ENCODE measurements at places on chromosomes 2 and 18.

DNA sequence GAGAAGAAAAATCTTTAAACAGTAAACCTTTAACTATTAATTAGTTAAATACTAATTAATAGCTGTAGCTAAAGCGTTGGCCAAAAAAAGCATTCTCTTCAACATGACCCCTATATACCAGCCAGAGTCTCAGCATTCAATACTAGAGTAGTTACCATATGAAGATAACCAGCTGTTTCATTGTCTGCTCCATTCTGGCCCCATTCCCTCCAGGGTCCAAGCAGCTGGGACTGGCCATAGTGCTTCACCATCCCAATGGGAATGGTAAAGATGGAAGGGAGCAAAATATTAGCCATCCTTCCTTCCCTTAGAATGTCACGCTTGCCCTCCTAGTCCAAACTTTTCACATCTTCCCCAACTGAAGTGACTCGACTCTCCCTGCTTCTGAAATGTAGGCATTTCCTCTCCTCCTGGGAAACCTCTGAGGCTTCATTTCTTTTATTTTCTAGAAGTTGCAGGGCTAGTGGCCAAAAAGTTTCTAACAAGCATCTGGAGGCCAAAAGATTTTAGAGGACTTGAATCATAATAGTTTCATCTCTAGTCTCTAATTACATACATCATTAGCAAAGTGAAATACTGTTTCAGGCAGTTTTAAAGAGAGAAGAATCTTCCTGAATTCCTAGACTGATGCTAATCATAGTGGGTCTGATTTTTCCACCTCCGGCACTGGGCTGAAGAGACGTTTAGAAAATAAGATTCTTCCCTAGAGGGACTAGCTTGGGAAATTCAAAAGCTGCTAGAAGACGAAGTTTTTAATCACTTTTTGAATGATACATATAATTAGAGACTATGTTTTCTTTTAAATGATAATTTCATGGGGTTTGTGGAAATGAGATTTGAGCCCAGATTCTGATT lies 52.7 kb downstream of the CCDC68 start:
- DNase-seq: no peak
- H3K4me3 ChIP-seq: no peak overlapping the region
- no peaks in the 10 kb centered on the region for H3K27me3 ChIP-seq
- H3K36me3 ChIP-seq: no peaks in the 10 kb centered on the region
- no peaks in the 10 kb centered on the region for H3K4me1 ChIP-seq
- no peak overlapping the region for H3K27ac ChIP-seq

GRCh38 chr2:122704109-122704563 lies 948.7 kb downstream of the TSN start:
- H3K27me3 ChIP-seq: no peaks in the 10 kb centered on the region
- H3K4me1 ChIP-seq: no peaks in the 10 kb centered on the region
- H3K36me3 ChIP-seq: no peaks in the 10 kb centered on the region
- no peak overlapping the region for H3K27ac ChIP-seq

- H3K4me1 ChIP-seq: no peaks in the 10 kb centered on the region
- H3K4me3 ChIP-seq: peak overlapping the region; percentile 62
- DNase-seq: peak; percentile 79
- H3K27me3 ChIP-seq: no peaks in the 10 kb centered on the region
Observed at GRCh38 chr2:60551240-60552077, 2.0 kb downstream of the BCL11A start.

DNA sequence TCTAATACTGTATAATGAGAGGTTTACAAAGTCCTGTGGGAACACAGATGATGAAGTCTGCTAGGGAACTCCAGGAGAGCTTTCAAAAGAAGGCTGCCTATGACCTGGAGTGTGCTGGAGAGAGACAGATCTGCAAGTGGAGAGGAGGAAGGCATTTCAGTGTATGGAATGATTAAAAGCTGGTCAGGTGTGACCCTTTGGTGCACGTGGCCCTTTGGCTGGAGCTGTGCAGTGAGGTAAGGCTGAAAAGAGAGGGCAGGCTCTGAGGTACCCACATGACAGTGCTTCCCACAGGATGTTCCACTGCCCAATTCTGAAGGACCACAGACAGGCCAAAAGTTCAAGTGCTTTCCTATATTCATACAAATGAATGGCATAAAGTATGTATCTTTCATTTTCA lies 157.1 kb downstream of the DYM start:
- no peak overlapping the region for H3K4me3 ChIP-seq
- DNase-seq: no peak
- H3K27ac ChIP-seq: no peak overlapping the region
- H3K36me3 ChIP-seq: no peaks in the 10 kb centered on the region
- no peaks in the 10 kb centered on the region for H3K27me3 ChIP-seq

GRCh38 chr2:108364676-108365297 lies 13.0 kb upstream of the SULT1C4 start:
- H3K36me3 ChIP-seq: no peaks in the 10 kb centered on the region
- H3K27ac ChIP-seq: no peak overlapping the region
- no peaks in the 10 kb centered on the region for H3K27me3 ChIP-seq
- no peaks in the 10 kb centered on the region for H3K4me1 ChIP-seq
- DNase-seq: no peak

- no peak overlapping the region for H3K4me3 ChIP-seq
- H3K36me3 ChIP-seq: no peaks in the 10 kb centered on the region
- no peaks in the 10 kb centered on the region for H3K27me3 ChIP-seq
- no peak for DNase-seq
Observed at GRCh38 chr2:5040571-5040970, 651.6 kb upstream of the SOX11 start.

GRCh38 chr2:65491381-65491905 lies 59.0 kb upstream of the SPRED2 start:
- H3K27ac ChIP-seq: no peak overlapping the region
- H3K27me3 ChIP-seq: no peaks in the 10 kb centered on the region

DNA sequence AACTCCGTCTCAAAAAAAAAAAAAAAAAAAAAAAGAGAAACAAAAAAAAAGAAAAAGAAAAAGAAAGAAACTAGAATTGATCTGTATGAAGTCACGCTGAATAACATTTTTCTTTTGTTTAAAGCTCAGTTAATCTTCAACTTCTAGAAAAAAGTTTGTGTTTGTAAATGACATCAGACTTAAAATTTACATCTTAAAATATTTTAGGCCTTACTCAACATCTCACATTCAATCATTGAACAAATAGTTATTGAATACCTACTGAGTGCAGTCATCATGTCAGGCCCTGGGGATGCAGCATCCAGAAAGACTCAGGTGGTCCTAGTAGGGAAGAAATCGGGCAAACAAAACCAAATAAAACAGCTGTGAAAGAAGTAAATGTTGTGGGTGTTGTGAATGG lies 292.3 kb upstream of the FANCL start:
- H3K4me1 ChIP-seq: peaks cover 2% of the 10 kb centered on the region
- H3K36me3 ChIP-seq: no peaks in the 10 kb centered on the region
- H3K4me3 ChIP-seq: no peak overlapping the region
- H3K27ac ChIP-seq: no peak overlapping the region
- no peaks in the 10 kb centered on the region for H3K27me3 ChIP-seq

- no peak overlapping the region for H3K4me3 ChIP-seq
- peak; percentile 70 for DNase-seq
- no peak overlapping the region for H3K27ac ChIP-seq
- H3K36me3 ChIP-seq: no peaks in the 10 kb centered on the region
- H3K27me3 ChIP-seq: no peaks in the 10 kb centered on the region
- no peaks in the 10 kb centered on the region for H3K4me1 ChIP-seq
Observed at GRCh38 chr2:16525265-16525887, 140.3 kb downstream of the CYRIA start.

DNA sequence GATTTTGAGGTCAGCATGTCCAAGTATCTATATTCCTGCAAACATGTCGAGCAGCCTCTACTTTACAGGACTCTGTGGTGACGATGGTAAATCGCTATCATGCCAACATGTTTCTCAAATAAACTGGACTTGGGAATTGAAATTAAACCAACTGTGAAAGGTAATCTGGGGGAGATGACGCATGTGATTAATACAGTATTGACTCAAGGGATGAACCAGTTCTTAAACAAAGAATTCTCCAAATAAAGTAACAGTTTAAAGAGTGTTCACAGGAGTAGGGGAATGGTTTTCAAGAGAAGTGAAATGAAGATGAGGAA lies 54.3 kb downstream of the THUMPD2 start:
- H3K36me3 ChIP-seq: no peaks in the 10 kb centered on the region
- no peak overlapping the region for H3K4me3 ChIP-seq
- H3K27me3 ChIP-seq: no peaks in the 10 kb centered on the region
- H3K27ac ChIP-seq: no peak overlapping the region
- DNase-seq: no peak
- no peaks in the 10 kb centered on the region for H3K4me1 ChIP-seq

- no peak overlapping the region for H3K27ac ChIP-seq
- no peak overlapping the region for H3K4me3 ChIP-seq
- no peaks in the 10 kb centered on the region for H3K36me3 ChIP-seq
- no peaks in the 10 kb centered on the region for H3K4me1 ChIP-seq
- H3K27me3 ChIP-seq: no peaks in the 10 kb centered on the region
Observed at GRCh38 chr2:83742117-83742782, 716.8 kb downstream of the SUCLG1 start.

GRCh38 chr2:148602885-148603561 lies 41.5 kb upstream of the EPC2 start:
- no peaks in the 10 kb centered on the region for H3K36me3 ChIP-seq
- H3K4me1 ChIP-seq: no peaks in the 10 kb centered on the region
- no peak overlapping the region for H3K4me3 ChIP-seq
- no peaks in the 10 kb centered on the region for H3K27me3 ChIP-seq

- H3K36me3 ChIP-seq: no peaks in the 10 kb centered on the region
- DNase-seq: no peak
- H3K27me3 ChIP-seq: no peaks in the 10 kb centered on the region
- no peaks in the 10 kb centered on the region for H3K4me1 ChIP-seq
Observed at GRCh38 chr18:60649842-60650536, 277.4 kb upstream of the MC4R start.

- H3K36me3 ChIP-seq: no peaks in the 10 kb centered on the region
- H3K27ac ChIP-seq: no peak overlapping the region
- H3K4me1 ChIP-seq: no peaks in the 10 kb centered on the region
- H3K4me3 ChIP-seq: no peak overlapping the region
Observed at GRCh38 chr18:36381075-36381474, 83.6 kb downstream of the FHOD3 start.

- H3K27me3 ChIP-seq: no peaks in the 10 kb centered on the region
- H3K4me1 ChIP-seq: peaks cover 7% of the 10 kb centered on the region
- no peak overlapping the region for H3K27ac ChIP-seq
- no peak overlapping the region for H3K4me3 ChIP-seq
- no peaks in the 10 kb centered on the region for H3K36me3 ChIP-seq
Observed at GRCh38 chr2:167335541-167335992, 447.3 kb downstream of the XIRP2 start.

GRCh38 chr2:233209533-233210171 lies 41.8 kb upstream of the ATG16L1 start:
- DNase-seq: peak; percentile 86
- no peaks in the 10 kb centered on the region for H3K36me3 ChIP-seq
- H3K4me1 ChIP-seq: peaks cover 2% of the 10 kb centered on the region
- H3K4me3 ChIP-seq: no peak overlapping the region

- no peak overlapping the region for H3K27ac ChIP-seq
- no peaks in the 10 kb centered on the region for H3K27me3 ChIP-seq
- no peak for DNase-seq
Observed at GRCh38 chr18:63258749-63259566, 60.6 kb downstream of the BCL2 start.
